Common myeloid progenitor, CD34-positive (primary cell): ENCODE measurements at places on chromosomes 7 and 10.
A peak's percentile ranks its signal among the peaks of the same experiment; 100 is the strongest.

DNA sequence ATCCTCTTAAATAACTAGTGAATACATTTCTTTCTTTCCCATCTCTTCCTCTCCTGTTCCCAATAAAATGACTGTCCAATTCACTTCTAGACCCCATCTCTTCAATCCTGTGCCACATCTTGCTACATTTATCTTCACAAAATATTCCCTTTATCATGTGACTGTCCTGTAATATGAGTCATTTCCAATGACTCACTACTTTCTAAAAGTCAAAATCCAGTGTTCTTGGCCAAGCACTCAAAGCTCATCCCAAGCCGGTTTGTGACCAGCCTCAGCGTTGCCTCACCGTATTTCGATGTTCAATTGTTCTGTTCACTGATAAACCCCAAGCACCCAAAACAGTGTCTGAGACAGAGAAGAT lies 104.7 kb downstream of the PARD3 start:
- DNase-seq, result no peak

- DNase-seq, result peak; percentile 25
Measured at GRCh38 chr7:12719141-12719919, 31.9 kb downstream of the ARL4A start.

GRCh38 chr7:2632733-2633537 lies 1.1 kb downstream of the TTYH3 start:
- DNase-seq, result peak; percentile 76

- no peak for DNase-seq
Measured at GRCh38 chr10:91713461-91714072, 80.7 kb upstream of the PPP1R3C start.

- DNase-seq, result no peak
Measured at GRCh38 chr7:36289833-36290661, 99.6 kb upstream of the ANLN start.

GRCh38 chr10:80589726-80590373 lies 52.1 kb downstream of the SH2D4B start:
- DNase-seq, result no peak

DNA sequence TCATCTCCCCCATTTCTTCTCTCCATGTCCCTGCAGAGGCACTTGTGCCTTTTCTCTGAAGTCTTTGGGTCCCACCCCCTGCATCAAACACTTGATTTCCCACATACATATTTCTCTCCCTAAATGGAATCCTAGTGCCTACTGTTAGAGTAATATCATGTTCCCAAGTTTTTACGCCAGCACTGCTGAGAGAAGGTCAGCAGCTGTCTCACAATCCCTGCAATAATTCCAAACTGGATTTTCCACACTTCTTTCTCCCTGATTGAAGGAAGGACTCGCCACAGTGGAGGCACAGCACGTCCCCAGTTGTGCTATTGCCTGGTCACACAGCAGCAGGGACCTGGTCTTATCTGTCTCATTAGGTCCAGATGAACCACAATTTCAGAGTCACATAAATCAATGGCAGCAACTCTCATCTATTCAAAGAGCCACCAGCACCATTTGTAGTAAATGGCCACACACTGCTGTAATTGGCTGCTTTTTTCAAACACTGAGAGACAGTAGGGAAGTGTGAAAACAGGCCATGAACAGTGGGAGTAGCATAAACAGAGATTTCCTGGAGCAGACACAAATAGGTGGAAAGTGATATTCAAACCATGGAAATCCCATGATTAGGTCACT lies 605.5 kb downstream of the XPNPEP1 start:
- no peak for DNase-seq

- DNase-seq, result no peak
Measured at GRCh38 chr10:125494651-125495239, 188.2 kb downstream of the TEX36 start.

DNA sequence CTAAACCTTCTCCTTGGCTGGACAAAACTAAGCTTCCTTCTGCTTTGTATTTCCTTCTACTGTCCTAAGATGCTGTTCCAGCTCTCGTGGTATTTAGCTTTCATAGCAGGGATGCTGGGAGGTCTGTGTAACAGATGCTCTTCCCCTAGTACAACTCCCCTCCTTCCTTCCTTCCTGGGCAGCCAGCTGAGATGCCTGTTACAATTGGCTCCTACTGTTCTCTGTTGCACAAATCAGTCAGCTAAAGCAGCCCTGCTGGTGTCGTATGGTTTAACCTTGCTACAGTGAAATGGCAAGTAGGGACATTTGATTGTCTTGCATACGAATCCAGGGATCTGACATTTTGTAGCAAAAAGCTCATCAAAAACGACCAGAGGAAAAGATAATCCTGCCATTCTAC lies 143.8 kb downstream of the ARHGAP21 start:
- DNase-seq, result no peak

- DNase-seq, result no peak
Measured at GRCh38 chr10:15241306-15241705, 72.8 kb upstream of the NMT2 start.

DNA sequence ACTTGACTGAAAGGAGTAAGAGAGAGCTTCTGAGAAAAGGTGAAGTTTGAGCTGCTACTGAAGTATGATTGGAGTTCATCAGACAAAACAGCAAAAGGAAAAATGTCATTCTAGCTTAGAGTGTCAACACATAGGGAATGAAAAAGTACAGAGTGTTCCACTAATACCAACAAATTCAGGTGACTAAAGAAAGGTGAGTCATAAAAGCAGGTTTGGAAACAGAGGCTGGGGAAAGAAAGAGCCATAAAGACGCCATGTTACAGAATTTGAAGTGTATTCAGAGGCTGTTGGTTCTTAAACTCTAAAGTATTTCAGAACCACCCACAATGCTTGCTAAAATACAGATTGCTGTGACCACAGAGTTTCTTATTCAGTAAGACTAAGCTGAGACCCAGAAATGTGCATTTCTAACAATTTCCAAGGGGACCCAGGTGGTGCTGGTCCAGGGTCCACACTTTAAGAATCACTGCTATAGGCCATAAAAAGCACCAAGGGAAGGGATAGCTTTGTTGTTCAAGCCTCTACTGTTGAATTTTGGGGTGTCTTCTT lies 143.1 kb downstream of the ELAPOR2 start:
- no peak for DNase-seq

DNA sequence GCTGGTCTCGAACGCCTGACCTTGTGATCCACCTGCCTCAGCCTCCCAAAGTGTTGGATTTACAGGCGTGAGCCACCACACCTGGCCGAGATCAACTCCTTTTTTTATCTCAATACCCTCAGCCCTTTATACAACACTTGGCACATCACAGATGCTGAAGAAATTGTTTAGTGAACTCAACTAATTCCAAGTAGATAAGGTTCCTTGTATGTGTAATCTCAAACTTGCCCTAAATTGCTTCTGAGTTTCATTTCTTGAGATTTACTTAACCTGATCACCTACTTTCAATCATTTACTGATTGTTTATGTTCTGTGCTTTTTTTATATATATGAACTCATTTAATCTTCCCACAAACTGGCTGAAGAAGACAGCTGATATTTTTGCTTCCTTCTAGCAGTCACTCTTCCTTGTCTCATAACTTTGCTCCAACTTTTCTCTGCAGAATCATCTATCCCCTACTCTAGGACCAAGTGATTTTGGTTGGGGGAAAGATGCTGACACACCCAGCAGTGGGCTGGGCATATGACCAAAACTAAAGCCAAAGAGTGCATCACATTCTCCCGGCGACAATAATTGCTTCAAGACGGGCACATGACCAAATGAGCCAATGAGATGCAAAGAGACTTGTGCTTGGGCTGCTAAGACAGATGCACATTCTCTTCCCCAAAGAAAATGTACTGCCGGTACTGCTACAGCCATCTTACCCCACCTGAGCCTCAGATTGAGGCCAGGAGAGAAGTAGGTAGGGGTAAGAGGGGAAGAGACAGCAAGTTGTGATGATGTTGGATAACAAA lies 40.3 kb upstream of the ARID5B start:
- DNase-seq, result no peak

GRCh38 chr7:134703782-134704181 lies 57.1 kb downstream of the BPGM start:
- DNase-seq, result no peak

- DNase-seq, result no peak
Measured at GRCh38 chr10:114207349-114207748, 28.2 kb downstream of the TDRD1 start.

DNA sequence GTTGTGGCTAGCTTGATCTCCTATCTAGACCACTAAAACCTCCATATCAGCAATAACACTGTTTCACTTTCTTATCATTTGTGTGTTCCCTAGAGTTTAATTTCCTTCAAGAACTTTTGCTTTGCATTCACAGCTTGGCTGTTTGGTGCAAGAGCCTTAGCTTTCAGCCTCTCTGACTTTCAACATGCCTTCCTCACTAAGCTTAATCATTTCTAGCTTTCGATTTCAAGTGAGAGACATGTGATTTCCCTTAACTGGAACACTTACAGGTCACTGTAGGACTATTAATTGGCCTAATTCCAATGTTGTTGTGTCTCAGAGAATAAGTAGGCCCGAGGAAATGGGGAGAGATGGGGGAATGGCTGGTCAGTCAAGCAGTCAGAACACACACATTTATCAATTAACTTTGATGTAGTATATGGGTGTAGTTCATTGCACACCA lies 10.6 kb upstream of the BPGM start:
- peak; percentile 27 for DNase-seq

DNA sequence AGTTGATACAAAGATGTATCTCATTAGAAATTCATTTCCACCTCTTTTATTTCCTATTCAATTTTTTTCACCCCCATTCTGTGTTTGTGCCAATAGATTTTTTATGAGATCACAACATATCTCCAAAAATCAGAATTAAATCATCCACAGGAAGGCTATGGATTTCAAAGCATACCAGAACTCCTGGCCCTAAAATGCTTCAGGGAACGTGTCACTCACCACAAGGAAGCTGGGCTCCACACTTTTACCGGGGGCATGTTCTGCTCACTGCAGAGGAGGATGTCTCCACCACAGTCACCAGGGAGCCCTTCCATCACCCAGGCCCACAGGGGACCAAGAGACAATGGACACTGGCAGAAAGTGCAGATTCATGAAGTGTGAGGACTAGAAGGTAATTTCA lies 456.8 kb downstream of the KCNMA1 start:
- no peak for DNase-seq

DNA sequence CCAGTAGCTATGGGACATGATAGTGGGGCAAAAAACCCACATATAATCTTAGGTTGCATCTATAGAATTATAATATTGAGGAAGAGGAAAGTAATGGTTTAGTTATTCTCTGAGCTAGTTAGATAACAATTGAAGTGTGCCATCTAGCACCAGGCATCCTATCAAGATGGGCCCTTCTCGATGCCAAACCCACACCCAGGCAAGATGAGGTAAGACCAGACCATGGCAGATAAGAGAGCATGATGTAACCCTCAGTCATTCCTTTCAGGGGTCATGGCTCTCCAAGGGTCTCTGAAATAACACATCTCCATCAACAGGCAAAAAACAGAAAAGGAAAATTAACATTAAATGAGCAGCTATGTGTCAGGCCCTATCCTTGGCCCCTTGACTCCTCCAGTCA lies 128.7 kb downstream of the SH3PXD2A start:
- no peak for DNase-seq

GRCh38 chr10:78464118-78464855 lies 430.6 kb downstream of the RPS24 start:
- DNase-seq, result no peak

DNA sequence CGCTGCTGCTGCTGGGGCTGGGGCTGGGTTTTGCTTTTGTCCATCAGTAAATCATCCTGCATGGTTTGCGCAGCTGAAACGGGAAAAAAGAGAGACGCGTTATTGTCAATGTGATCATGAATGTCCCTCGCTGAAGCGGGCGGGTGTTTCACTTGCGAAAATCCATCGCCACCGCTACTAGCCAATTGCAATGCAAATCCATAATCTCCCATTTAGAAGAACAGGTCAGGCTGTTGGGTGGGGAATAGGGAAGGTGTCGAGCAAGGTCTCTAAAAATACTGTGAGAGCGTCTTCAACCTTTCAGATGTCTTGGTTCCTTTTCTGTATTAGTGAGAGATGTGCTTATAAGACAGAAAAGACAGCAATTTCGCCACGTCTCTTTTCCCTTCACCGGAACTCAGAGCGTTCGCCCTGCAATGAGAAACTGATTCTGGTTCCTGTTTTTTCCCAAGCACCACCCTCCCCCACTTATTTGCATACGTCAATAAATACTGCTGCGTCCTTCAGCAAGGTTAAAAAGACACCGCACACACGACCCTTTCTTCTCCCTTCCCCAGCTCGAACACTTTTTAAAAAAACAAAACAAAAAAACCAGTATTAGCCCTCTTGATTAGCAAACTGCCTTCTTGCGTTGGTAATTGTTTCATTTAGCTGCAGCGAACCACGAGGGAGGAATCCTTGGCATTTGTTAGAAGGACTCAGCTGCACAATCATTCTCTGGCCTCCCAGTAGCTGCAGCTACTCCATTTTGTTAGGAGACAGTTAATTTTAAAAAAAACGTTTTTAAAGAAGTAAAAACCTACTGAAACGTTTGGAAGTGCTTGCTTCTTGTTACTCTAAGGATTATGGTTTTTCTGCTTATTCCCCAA lies 50.4 kb downstream of the CPEB3 start:
- peak; percentile 87 for DNase-seq

DNA sequence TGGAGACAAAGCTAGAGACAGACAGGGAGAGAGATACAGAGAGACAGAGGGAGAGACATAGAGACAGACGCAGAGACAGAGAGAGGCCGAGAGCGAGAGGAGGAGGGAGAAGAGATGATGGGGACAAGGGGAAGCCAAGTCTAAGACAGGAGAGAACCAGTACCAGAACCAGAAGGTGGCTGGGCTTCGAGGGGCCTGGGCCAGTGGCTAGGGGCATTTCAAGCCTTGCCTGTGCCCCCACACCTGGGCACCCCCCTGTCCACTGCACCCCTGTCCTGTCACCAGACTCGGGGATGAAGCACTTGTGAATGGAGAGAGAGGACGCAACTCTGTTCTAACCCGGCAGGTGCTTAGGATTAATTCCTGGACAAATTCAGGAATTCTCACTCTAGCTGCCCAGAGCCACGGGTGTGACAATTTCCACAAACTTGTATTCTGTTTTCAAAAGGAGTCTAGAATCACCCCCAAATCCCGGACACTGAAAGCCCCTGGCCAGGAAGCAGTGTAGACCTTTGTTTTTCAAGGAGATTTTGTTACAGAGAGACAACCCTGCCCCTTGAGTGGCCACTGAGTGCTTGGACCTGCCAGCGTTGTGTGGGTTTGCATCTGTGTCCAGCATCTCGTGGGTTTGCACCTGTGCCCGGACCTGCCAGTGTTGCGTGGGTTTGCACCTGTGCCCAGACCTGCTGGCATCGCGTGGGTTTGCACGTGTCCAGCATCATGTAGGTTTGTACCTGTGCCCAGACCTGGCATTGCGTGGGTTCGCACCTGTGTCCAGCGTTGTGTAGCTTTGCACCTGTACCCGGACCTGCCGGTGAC lies 157.3 kb downstream of the WDR37 start:
- DNase-seq, result no peak
